ENCODE measurements at places on chromosomes 7 and 10.

DNA sequence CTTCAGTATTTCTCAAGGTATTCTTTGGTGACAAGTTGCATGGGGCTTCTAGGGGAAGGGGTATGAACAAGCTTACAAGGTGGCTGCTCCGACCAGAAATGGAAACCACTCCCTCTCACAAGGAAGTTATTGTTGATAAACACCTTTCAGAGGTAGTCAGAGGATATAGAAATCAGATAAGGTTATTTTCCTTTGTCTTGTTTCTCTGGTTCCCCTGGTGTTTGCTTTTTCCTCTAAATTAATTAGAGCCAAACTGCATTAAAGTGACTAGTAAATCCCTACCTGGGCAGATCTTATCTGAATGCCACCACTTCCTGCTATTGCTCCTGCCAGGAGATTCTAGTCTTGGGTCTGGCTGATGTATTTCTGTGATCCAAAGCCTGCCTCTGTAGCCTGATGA is 725.4 kb downstream of the INHBA start:
- DNase-seq, result no peak

DNA sequence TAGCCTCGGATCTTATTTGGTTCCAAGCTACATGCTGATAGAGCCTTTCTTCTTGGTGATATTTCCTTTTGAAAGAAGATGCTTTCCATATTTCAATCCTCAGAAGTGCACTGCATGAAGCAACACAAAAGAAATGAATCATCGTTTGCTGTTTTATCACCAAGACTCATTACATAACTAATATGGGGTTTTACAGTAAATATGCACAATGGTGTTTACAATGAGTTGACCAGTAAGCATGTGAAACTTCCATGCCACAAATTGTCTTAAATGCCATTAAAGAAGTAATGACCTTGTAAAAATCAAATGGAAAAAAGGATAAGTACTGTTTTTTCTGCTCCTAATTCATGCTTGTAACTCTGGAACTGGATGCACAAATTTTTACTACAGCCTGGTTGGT is 1017.0 kb upstream of the GHITM start:
- no peak for DNase-seq

DNA sequence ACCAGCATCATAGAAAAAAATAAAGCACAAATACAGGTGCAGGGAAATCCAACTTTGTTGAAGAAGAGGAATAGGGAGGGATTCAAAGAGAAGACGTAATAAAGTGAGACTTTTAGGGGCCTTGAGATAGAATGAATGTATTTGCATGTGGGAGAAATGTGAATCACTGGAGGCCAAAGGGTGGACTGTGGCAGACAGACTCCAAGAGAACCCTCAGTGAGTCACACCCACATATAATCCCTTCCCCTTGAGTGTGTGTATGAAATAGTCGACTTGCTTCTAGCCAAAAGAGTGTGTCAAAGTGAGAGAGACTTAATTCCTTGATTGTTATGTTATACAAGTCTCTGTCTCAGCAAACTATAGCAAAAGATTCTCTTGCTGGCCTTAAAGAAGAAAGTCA is 101.3 kb upstream of the GHITM start:
- DNase-seq, result no peak

GRCh38 chr10:84563868-84564267 is 235.5 kb downstream of the CCSER2 start:
- DNase-seq, result no peak

DNA sequence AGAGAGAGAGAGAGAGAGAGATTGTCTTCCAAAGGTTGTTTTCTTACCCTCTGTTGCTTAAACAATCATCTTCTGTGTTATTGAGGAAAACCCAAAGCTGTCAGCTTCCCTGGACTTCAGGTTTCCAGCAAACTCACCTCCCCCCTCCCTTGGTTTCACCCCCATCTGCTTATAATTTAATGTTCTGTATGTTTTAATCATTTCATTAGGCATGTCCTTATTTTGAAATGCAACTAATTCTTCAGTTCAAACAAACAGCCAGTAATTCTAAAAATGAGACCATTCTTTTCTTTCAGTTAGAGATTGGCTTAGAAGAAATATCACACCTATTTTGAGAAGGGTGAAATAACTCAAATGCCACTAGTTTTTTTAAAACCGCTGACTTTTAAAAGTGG is 102.9 kb downstream of the FAM204A start:
- DNase-seq, result no peak
